Bone marrow (tissue), 2 donors: ENCODE measurements at places on chromosomes 1 and 21.

DNA sequence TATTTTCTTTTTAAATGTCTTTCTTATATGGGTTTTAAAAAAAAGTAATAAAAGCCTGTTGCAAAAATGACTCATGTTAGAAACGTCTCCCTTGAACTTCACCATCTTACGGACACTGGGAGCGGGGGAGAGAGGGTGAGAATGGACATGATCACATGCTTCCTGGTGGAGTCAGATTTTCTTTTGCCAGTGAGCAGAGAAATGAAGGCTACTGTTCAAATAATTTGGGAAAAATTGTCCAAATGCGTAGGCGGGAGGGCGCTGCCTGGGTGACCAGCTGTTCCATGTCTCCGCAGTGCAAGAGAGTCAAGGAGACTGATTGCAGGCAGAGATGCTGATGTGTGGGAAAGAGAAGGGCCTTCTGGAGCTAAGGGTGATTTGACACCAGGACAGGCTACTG is 23.1 kb downstream of the EIF2D start:
- DNase-seq, result no peak

GRCh38 chr1:222582099-222582774 is 7.5 kb downstream of the TAF1A start:
- DNase-seq, result no peak

DNA sequence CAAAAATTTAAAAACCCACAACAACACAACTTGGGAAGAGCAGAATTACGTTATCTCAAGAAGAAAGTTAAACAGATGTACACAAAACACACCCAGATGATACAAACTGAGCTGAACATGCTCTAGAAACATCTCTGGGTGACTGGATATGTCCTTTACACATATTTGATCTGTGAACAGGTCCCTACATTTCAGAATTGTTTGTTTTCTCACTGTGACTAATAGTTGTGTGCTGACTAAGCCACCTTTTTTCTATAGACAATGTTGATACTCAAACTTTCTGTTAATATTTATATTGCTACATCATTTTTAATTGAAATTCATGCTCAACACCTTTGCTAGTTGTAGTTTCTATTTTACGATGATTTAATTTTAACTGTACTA is 1.0 kb upstream of the F11R start:
- DNase-seq, result no peak

DNA sequence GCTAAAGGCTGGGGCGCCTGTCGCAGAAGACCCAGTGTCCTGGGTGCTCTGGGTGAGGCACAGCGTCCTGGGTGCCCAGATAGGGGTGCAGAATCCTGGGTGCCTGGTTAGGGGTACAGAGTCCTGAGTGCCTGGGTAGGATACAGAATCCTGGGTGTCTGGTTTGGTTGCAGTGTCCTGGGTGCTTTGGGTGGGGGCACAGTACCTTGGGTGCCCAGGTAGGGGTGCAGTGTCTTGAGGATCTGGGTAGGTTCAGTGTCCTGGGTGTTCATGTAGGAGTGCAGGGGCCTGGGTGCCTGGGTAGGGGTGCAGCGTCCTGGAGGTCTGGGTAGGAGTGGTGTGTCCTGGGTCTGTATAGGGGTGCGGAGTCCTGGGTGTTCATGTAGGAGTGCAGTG is 178.7 kb downstream of the CAMTA1 start:
- DNase-seq, result no peak

DNA sequence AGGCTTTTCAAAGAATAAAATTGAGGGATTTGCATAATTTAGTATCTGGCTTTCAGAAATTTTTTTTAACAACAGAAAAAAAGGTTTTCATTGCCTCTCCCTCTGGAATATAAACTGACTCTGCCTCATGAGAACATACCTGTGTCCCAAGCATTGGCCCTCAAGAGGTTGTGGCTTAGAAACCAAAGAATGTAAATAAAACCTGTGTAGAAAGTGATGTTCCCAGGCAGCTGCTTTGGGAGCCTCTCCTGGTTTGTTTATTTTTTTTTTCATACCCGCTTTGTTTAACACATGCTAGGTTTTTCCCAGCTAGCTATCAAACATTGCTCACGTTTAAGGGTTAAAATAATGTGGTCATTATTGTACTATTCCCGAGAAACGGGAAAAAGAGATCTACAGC is 40.5 kb upstream of the IFNAR2 start:
- DNase-seq, result no peak

DNA sequence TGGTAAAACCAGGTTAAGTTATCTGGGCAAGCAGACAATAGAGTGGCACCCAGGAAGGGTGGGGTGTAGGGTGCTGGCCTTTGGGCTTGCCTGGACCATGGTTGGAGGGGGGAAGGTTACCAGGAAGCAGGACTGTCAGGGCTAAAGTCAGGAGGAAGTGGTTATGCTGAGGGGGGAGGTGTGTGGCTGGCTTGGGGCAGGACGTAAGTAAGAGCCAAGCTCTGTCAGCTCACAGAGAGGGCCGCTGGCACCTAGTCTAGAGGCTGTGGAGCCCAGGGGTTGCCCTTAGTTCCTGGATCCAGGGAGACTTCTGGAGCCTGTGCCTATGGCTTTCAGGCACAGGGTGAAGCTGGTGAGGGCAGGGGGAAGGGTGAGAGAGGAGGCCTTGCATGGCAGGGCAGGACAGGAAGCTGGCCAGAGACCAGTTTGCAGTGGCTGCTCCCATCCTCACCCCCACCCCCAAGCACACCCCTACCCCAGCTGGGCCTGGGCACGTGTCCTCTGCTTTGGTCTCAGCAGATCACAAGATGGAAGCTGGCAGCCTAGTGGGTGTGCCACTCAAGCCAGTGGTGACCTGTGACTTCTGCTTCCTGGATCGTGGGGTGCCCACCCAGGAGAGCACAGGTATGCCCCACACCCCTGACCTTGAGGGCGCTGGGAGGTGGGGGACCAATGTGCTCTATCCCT is 20.5 kb upstream of the SMYD3 start:
- DNase-seq, result no peak

- no peak for DNase-seq
Measured at GRCh38 chr1:65792669-65793358, at the start of gene PDE4B. PDE4B (plus strand) TSS chr1:65792895.
